ENCODE measurements at places on chromosomes 11 and 22. TPM values are rescaled to one million over a fixed set of nuclear protein-coding genes. Genes with fewer than 3 reads are reported as not detected.
A peak's percentile ranks its signal among the peaks of the same experiment; 100 is the strongest.

- DNase-seq, result peak; percentile 69
Measured at GRCh38 chr22:19855504-19856409, 1.1 kb upstream of the GNB1L start.

- DNase-seq, result no peak
Measured at GRCh38 chr11:82930734-82931133, 29.2 kb downstream of the DDIAS start.

GRCh38 chr11:34468209-34468841 lies 29.6 kb downstream of the CAT start:
- DNase-seq, result peak; percentile 37

DNA sequence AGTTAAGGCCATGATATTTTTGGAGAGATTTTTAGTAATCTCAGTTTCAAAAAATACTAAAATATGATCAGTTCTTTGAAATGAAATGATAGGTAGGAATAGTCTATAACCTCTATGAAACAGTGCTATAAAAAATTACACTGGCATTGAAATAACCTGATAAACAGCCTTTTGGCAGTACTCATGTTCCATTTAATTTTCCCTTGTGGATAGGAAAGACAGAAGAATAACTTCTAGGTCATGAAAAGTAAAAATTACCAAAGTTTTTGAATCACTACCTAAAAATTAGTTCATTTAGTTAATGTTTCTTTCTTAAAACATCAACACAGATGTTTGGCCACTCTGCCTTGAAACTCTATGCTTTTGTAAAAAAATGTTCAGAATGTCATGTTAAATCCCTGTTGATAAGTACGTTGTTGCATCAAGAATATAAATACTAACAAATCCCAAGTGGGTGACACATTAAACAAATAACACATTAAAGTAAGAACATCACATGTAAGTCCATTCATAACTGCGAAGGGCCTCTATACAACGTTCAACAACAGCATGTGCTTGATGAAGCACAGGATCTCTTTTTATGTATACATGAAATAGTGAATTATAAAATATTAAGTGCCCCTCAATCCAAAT lies 290.2 kb downstream of the SWAP70 start:
- DNase-seq, result no peak

The RASSF10 gene
- total RNA-seq, result not detected

The CCDC81 gene
- total RNA-seq, result 0.84 TPM

The OR8G1 gene
- total RNA-seq, result not detected

The SCUBE2 gene
- total RNA-seq, result not detected

The ZFPL1 gene
- 57.3 TPM for total RNA-seq

- peak; percentile 67 for DNase-seq
Measured at GRCh38 chr11:108854346-108854745, 189.5 kb downstream of the DDX10 start.

GRCh38 chr11:1219834-1220815 lies 2.7 kb upstream of the MUC5B start:
- no peak for DNase-seq

DNA sequence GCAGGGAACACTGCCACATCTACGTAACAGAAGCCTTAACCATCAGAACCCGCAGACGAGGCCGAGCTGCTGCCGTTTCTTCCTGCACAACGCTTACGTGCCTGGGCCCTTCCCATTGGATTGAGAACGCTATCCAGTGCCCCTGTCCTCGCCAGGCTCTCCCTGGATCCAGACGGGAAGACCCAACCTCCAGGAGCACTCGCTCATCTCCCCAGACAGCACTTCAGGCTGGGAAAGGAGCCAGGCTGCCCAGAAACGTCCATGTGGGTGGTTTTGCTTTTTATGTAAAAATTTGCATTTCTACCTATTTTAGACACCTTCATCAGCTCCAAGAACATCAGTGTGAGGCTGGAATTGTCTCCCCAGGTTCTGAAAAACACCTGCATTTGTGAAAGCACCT lies 7.3 kb upstream of the CRYBB3 start:
- DNase-seq, result no peak

- peak; percentile 47 for DNase-seq
Measured at GRCh38 chr11:33542921-33543320, 157.7 kb downstream of the C11orf91 start.

The APOL5 gene
- total RNA-seq, result not detected

DNA sequence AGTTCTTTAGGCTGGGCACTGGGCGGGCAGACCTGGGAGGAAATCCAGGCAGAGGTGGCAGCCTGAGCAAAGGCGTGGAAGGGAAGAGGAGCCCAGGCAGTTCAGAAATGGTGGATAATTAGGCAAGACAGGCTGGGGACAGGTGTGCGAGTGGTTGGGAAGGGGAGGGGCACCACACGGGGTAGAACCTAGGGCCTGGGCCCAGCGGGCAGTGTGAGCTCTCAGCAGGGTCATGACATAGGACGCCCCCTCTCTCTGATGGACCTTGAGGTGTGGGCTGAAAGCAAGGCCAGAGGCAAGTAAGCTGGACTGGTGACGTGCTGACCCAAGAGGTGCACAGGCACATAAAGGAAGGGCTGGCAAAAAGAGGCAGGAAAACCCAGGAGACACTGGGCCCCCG lies 6.8 kb downstream of the UFD1 start:
- DNase-seq, result no peak

The SLC5A1 gene
- not detected for total RNA-seq

DNA sequence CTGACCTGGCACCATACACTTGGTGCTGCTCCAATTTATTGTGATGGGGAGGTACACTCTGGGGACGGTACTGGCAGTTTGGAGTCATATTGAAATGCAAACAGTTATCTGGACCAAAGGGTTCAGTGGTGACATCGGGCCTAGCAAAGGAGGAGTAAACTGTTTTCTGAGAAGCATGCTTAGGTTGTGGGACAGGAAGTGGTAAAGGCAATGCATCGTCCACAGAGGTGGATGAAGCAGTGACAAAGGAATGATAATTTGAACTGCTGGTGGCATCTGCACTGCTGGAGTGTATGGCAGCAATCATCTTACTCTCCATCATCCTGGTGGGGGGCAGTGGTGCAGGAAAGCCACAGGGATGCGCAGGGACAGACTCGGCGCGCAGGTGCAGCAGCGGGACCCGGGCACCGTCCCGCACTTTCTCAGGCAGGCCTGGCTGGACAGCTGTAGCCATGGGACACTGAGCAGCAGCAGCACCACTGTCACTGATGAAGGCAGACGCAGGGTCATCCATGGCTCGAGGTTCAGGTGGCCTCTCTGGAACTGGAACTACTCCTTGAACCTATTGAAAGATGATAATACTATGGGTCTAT lies 28.0 kb upstream of the TP53AIP1 start:
- no peak for DNase-seq

The ZC3H12C gene
- 0.10 TPM for total RNA-seq

GRCh38 chr11:110493346-110493745 lies 63.6 kb downstream of the FDX1 start:
- DNase-seq, result no peak

- DNase-seq, result no peak
Measured at GRCh38 chr22:35204807-35205775, 52.2 kb upstream of the HMGXB4 start.

DNA sequence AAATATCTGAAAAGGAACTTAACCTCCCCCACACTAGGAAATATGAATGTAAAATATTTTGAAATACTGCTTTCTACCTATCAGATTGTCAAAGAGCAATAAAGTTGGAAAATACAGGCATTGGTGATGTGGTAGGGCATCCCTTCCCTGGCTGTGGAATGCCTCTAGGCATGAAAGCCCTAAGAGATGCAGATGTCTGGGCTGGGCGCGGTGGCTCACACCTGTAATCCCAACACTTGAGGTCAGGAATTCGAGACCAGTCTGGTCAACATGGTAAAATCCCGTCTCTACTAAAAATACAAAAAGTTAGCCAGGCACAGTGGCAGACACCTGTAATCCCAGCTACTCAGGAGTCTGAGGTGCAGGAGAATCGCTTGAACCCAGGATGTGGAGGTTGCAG lies 22.0 kb downstream of the ARAP1 start:
- no peak for DNase-seq

DNA sequence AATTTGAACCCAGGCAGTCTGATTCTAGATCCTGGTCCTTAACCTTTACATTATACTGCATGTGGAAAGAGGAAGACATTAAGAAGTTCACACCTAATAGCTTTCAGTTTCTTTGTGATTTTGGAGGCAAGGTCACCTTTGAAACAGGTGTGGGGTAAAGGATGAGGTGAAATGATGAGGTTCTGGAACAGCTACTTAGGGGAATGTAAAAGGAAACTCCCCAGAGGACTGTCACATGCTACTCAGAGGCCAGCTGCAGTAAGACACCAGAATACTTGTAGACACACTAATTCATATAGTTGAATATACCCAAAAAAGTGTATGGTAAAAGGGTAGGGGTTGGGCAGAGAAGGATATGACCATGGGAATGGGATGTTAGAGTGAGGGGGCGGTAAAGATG lies 5.4 kb downstream of the APIP start:
- no peak for DNase-seq

The POU2AF2 gene
- not detected for total RNA-seq

- no peak for DNase-seq
Measured at GRCh38 chr11:45666648-45667642, 1.5 kb upstream of the CHST1 start.

DNA sequence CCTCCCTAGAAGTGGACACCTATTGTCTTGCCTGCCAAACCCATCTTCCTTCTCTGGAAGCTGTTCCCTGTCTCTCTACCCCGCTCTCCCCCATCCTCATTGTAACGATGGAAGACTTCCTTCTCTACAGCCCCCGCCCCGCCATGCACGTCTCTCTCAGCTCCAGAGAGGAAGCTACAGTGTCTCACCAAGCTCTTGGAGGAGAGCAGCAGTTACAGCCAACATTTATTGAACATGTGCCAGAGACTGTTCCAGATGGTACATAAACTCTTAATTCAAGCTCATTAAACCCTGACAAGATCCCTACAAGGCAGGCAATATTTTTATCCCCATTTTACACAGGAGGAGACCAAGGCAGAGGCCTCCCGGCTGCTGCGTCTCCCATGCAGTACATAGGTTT lies 15.1 kb downstream of the MCHR1 start:
- no peak for DNase-seq

GRCh38 chr11:23022854-23023253 lies 162.6 kb upstream of the CCDC179 start:
- DNase-seq, result no peak

DNA sequence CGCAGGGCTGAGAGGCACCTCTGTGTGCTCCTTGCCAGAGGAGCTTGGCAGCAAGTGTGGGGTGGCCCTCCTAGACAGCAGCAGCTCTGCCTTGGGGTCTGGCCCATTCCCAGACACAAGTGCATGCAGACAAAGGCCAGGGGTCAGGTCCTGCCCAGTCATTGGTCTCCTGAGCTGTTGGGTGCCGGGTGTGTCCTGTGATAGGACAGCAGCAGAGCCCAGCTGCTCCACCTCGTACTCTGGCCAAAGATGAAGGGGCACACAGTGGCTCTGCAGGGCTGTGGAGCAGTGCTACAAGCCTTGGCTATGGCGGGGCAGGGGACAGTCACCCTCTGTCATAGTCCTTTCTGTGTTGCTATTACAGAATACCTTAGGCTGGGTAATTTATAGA lies 17.3 kb upstream of the OSBPL5 start:
- no peak for DNase-seq

DNA sequence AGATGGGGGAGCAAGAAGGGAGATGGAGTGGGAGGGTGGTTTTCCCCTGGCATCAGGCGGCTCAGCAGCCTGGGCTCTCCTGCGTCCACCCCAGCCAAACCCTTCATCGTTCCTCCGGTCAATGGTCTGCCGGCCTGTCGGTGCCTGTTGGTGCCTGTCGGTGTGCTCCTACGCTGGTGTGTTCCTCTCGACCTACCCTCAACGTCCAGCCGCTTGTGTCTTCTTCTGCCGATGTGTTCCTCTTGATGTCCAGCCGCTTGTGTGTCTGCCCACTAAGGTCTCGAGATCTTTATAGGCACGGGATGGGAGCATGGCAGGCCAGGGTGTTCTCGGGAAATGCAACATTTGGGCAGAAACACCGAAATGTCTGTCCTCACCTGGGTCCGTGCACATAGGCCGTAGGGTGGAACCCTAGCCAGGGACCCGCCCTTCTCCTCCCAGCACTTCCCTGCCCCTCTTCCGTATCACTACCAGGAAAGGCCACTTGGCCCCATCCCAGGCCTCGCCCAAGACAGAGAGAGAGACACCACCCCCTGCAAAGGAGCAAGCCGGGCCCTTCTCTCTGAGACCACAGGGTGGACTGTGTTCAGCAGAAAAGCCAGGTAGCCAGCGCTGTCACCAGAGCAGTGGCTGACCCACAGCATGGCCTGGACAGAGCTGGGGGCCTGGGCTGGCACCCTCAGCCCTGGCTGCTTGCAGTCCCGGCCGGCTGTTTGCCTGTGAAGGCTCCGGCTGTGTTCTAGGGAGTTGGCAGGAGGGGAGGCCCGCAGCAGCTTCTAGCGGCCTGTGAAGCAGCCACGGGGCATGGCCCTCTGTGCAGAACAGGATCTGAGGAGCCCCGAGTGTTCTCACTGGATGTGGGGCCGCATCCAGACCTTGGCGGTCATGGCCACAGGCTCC lies 61.6 kb upstream of the KCNQ1OT1 start:
- no peak for DNase-seq

DNA sequence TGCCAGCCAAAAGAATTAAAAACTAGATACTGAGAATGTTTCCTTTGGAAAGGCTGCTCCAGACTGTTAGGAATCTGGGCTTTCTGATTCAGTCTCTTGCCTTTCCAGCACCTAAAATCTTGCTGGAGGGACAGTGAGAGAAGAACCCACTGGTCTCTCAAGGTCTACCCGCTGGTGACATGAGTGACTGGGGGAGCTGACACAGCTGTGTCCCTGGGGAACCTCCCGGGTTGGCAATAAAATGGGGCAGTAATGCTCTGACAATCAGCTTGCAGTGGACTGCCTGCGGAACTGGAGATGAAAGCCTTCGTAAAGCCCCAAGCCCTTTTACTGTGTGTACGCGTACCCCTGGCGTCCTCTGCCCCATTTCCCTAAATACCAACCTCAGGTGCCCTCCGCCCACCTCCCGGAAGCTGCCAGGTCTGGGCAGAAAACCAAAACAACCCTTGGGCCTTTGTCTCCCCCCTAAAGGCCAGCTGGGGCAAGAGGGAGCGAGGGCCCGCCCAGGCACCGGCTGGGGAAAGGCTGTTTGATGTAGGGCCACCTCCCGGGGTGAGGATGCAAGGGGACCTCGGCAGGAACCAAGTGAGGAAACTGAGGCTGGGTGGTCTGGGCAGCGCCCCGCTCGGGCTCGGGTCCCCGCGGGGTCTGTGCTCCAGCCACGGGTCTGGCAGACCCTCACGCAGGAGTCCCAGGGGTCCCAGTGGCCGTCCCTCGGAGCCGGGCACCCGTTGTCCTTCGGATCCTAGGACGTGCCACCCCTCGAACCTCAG lies 741 bp downstream of the CARS1 start:
- peak; percentile 48 for DNase-seq

GRCh38 chr11:5591613-5592012 lies 4.8 kb upstream of the TRIM6 start:
- no peak for DNase-seq

DNA sequence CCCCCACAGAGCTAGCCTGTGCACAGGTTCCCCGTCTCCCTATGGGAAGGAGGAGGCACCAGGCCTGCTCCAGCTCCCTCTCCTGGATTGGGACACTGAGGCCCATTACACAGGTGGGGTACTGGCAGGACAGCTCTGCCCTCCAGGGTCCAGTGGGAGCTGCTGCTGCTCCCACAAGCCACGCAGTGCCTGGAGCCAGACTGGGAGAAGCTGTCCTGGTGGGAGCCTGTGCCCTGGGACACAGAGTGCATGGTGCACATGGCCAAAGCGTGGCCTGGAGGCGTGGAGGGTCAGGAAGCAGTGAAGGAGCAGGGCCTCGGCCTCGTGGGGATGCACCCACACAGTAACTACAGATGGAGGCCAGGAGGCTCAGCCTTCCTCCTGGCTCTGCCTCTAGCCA lies 27.5 kb downstream of the DUSP8 start:
- no peak for DNase-seq

Measured in B cell (primary cell).